ENCODE measurements at places on chromosomes 7 and 10. TPM values are rescaled to one million over a fixed set of nuclear protein-coding genes. Genes with fewer than 3 reads are reported as not detected.

Gene GBX1
- not detected for total RNA-seq

- no peak for ATAC-seq
Observed at GRCh38 chr10:43261578-43262396, 5.1 kb downstream of the RASGEF1A start.

Gene CLRN3
- total RNA-seq = not detected

DNA sequence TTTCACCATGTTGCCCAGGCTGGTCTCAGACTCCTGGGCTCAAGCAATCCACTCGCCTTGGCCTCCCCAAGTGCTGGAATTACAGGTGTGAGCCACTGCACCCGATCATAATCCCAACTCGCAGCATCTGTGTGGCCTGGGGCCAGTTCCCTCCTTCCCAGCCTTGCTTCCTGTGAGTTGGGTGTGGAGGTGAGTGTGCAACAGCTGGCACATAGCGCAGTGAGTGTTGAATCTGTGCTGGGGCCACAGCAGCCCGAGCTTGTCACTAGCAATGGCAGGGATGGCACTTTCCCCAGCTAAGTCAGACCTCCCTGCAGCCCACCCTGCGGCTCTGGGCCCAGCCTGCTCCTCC is 12.2 kb downstream of the TMEM184A start:
- no peak for ATAC-seq

Gene OR13A1
- total RNA-seq = not detected

DNA sequence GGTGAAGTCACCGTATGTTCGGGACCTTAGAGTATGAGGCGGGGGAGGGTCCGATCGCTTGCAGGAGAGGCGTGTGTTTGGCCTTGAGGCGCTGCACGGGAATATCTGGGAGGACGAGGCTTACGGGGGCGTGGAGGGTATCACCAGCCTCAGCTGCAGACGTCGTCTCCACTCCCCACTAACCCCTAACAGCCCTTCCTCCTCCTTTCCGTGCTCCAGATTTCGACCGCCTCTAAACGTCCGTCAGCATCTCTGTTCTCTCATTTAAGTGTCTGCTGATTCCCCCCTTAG is 23.5 kb upstream of the ZNF12 start:
- ATAC-seq = no peak

GRCh38 chr7:139094596-139094995 is 14.9 kb downstream of the ZC3HAV1 start:
- peak; percentile 57 for ATAC-seq

Gene HSPA12A
- total RNA-seq = 12.3 TPM

GRCh38 chr10:125124907-125125306 is 35.5 kb downstream of the CTBP2 start:
- no peak for ATAC-seq

Gene CCNY
- 44.8 TPM for total RNA-seq

- ATAC-seq = no peak
Observed at GRCh38 chr7:27784399-27785053, 44.6 kb downstream of the TAX1BP1 start.

GRCh38 chr7:48063985-48064384 is 25.1 kb upstream of the UPP1 start:
- ATAC-seq = no peak

Gene ZNF479
- total RNA-seq = not detected

Gene NPC1L1
- 0.27 TPM for total RNA-seq

Gene LRRC18
- not detected for total RNA-seq

DNA sequence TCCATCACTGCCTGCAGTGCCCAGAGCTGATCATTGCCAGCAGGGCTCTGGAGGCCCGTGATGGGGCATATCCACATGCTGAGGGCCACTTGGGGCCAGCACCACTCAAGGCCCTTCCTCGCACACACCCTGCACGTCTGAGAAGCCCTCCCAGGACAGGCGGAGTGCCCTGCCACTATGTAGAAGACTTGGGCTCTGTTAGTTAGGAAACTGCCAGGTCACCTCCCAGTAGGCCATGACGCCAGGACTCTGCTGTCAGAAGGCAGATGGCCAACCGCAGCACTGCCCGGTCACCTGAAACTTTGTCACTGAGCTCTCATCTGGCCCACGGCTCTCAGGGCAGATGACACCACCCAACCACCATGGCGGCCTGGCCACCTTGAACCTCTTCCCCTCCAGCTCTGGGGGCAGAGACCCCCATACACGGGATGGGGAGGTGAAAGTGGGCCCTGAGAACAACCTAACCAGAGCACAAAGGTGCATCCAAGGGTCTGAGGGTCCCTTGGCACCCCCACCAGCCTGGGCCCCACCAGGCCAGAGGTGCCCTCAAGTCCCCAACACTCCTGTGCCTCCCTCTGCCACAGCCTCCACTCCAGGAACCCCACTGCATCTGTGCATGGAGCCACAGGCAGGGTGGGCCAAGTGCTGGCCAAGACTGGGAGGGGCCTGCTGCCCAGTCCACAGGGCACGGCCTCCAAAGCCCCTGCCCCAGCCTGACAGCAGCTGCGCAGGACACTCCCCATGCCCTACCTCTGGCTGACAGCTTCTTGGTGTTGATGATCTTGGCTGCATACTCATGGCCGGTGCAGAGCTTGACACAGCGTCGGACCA is 41.8 kb downstream of the CAMK2B start:
- ATAC-seq = no peak

DNA sequence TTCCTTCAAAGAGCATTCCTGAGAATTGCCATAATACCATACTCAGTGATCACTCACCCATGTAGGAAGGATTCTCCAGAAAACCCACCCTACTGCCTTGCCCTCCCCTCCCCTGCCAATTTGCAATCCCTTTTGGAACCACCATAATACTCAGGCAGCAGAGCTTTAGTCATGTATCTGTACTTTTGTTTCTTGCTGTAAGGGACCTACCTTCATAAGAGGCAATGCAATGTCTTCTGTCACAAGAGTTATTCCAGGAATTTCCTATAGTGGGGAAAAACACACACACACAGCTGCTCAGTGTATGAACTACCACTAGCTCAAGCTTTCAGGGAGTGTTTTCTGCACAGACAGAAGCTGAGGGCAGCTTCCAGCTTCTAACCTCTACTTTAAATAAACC is 67.0 kb downstream of the GSAP start:
- peak; percentile 12 for ATAC-seq

DNA sequence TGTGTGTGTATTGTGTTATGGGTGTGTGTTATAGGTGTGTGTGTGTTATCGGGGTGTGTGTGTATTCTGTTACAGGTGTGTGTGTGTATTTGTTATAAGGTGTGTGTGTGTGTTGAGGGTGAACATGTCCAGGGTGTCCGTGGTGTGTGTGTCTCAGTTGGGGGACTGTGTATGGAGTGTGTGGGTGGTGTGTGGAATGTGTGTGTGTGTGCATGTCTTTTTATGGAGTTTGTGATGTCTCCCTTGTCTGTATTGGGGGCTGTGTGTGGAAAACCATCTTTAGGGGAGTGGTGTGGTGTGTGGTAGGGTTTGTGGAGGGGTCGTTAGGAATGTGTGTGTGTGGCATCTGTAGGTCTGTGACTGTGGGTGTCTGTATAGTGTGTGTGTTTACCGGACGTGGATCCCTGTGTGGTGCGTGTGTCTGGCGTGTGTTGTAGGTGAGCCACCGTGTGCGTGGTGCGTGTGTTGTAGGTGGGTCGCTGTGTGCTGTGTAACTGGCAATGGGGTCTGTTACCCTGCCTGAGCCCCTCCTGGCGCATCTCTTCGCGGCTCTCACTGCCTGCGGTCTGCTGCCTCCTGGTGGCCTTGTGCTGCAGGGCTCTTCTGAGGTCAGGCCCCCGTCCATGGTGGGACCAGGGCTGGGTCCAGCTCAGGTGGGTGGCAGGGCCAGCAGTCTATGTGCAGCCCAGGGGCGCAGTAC is 61.7 kb downstream of the PALD1 start:
- ATAC-seq = peak; percentile 40

Gene AKR1C3
- 21.1 TPM for total RNA-seq

Gene LEP
- total RNA-seq = 0.15 TPM

GRCh38 chr10:95513941-95514392 is 47.2 kb downstream of the SORBS1 start:
- peak; percentile 73 for ATAC-seq

DNA sequence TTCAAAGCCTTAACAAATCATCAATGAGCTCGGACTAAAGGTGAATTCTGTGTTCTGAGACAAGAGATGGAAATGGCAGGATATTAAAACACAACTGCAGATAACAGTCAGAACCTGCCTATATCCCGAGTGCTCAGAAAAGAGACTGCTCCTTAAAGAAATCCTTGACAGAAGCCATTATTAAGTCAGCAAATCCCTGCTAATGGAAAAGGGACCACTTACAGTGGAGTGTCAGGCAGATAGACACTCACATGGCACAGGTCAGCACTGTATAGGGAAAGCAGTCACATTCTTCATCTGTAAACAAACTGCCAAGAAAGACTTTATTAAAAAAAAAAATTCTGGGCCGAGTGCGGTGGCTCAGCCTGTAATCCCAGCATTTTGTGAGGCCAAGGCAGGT is 147.5 kb upstream of the LRRTM3 start:
- ATAC-seq = no peak

DNA sequence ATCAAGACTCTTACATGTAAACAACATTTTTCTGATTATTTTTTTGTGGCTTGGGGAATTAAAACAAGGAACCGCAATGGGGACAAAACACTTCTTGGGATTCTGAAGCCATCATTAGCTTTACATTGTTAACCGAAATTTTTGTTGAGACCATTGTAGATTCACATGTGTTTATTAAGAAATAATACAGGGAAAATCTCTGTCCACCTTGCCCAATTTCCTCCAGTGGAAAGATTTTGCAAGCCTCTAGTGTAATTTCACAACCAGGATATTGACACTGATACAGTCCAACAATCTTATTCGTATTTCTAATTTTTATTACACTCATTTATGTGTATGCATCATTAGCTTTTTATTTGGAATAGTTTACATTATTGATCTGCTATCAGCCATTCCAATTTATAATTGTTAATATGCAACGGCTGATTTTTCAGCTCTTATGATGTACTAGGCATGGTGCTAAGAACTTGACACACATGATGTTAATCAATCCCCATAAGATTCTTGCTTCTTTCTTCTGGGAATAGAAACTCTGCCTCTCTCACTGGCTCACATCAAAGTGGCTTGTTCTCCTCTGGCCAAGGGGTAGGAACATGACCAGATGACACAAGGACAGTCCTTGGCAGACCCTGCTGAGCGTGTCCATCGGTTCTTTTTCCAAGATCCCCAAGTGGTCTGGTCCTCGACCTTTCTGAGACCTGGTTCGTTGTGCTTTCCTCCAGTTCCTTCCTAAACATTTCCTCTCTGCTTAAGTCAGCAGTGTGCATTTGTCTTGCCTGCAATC is 137.6 kb downstream of the ADAM12 start:
- ATAC-seq = no peak

DNA sequence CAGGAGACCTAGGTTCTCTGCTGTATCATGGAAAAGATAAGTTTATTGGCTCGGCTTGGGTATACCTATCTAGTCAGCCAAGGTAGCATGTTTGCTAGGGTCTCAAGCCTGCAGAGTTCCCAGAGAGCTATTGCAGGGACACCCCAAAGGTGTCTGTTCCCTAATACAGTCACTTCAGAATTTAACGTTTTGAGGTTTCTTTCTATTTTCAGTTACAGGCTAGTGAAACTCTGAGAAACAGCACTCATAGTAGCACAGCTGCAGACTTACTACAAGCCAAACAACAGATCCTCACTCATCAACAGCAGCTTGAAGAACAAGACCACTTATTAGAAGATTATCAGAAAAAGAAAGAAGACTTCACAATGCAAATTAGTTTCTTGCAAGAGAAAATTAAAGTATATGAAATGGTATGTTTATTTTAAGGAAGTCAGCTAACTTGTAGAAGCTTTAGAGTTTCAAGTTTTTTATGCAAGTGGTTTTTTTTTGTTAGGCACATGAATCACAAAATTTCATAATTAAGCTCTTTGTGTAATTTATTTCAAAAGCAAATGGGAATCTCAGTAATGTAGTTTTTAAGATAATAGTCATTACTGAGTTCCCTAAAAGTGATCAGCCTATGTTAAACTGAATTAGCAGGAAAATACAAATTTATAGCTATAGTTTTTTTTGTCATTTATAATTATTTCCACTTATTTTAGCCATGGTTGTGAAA is 54.9 kb downstream of the AKAP9 start:
- no peak for ATAC-seq

All from gastroesophageal sphincter (tissue), 4 donors.